Upper lobe of right lung (tissue), 1 donor: ENCODE measurements at places on chromosomes 6 and 20. TPM values are rescaled to one million over a fixed set of nuclear protein-coding genes. Genes with fewer than 3 reads are reported as not detected.

DNA sequence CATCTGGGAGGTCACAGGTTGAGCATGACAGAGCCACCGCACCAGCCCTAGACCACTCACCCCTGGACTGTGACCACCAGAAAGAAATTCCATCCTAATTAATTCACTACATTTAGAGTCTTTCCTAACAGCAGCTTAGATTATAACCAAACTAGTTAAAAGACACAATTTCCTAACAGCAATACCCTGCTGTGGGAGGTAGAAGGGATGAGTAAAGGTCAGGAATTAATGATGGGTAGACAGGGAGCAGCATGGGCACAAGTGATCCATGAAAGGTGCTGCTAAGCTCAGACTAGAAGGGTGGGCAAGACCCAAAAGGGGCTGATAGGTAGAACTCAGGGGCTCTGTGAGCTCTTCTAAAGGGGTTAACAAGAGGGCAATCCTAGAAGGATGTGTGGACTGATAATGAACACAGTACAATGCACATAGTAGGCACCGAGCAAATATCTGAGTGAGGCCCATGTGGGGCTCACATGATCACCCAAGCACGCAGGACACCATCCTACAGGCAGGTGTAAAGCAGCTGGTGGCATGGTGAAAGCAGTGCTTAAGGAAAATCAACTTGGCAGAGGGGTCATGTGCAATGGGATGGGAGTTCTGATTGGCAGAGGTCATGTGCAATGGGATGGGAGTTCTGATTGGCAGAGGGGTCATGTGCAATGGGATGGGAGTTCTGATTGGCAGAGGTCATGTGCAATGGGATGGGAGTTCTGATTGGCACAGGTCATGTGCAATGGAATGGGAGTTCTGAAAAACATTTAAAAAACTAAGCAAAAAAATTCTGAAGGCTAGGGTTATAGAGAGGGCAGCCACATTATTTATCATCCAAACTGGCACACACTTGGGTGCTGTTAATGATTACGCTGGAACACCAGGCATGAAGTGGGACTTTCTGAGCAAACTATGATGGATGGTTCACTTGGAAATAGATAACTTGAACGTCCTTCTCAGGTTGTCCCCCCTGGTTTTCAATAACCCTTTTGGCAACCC is 188.2 kb upstream of the FOXQ1 start:
- H3K27ac ChIP-seq = no peak overlapping the region
- H3K36me3 ChIP-seq = no peaks in the 10 kb centered on the region
- no peaks in the 10 kb centered on the region for H3K4me1 ChIP-seq
- H3K27me3 ChIP-seq = no peaks in the 10 kb centered on the region
- H3K4me3 ChIP-seq = no peak overlapping the region

Gene CFAP206
- 0.26 TPM for total RNA-seq

DNA sequence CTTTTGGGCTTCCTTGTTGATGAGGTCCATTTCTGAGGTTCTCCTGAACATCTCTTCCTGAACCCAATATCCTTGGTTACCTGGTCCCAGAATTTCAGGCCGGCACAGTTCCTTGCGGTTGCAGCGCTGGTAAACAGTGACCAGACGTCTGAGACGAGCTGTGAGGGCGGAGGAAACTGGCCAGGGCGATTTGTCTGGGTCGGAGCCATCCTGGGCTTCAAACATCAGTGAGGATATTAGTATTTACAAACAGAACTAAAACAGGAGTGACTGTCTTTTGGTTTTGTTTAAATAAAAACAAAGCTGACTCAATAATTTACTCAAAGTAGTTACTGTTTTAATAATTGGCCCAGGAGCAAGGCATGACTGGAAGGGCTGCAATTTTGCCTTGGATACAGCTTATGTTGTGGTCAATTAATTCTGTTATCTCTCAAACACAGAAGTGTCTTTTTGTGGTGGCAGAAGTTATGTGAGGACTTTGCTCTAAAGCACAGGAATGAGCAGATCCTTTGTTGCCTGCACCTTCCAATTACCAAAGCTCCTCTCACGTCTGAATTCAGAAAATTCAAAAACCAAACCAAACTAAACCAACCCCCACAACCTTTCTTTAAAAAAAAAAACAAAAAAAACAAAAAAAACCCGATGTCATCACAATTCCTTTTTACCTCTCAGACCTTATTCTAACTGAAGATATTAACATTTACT is 58.7 kb upstream of the EMILIN3 start:
- H3K27ac ChIP-seq = no peak overlapping the region
- no peak overlapping the region for H3K4me3 ChIP-seq
- H3K36me3 ChIP-seq = peaks cover 80% of the 10 kb centered on the region
- no peaks in the 10 kb centered on the region for H3K27me3 ChIP-seq
- DNase-seq = no peak
- peaks cover 5% of the 10 kb centered on the region for H3K4me1 ChIP-seq

- no peak for DNase-seq
- H3K4me3 ChIP-seq = no peak overlapping the region
- no peaks in the 10 kb centered on the region for H3K27me3 ChIP-seq
- no peaks in the 10 kb centered on the region for H3K4me1 ChIP-seq
Observed at GRCh38 chr6:161544801-161545480, 271.1 kb upstream of the AGPAT4 start.

Gene POPDC3
- total RNA-seq = 1.9 TPM

GRCh38 chr6:72466971-72467566 is 154.8 kb upstream of the KCNQ5 start:
- no peaks in the 10 kb centered on the region for H3K27me3 ChIP-seq
- H3K36me3 ChIP-seq = no peaks in the 10 kb centered on the region
- no peak overlapping the region for H3K4me3 ChIP-seq
- no peak for DNase-seq
- H3K27ac ChIP-seq = no peak overlapping the region

Gene GLP1R
- total RNA-seq = not detected

Gene IRF4
- 3.7 TPM for total RNA-seq

Gene IL17A
- total RNA-seq = not detected

Gene CDC40
- total RNA-seq = 20.5 TPM

DNA sequence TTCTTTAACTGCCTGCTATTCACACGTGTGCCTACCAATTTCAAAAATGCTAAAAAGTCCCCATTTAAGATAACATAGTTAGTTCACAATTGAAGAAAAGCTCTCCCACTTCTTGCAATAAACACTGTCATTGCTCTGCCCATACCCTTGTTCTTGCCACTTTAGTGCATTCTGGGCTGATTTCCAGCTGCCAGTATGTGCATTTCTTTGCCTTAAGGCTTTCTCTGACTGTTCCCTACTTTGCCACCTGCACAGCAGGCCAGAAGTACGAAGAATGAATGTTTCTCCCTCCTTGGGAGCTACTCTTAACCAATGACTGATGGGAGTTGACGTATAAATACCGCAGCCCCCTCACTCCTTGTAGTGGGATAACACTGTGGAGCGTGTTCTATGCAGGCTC is 16.0 kb upstream of the ATRN start:
- H3K27me3 ChIP-seq = no peaks in the 10 kb centered on the region
- no peak for DNase-seq
- no peak overlapping the region for H3K4me3 ChIP-seq
- no peaks in the 10 kb centered on the region for H3K36me3 ChIP-seq
- H3K27ac ChIP-seq = no peak overlapping the region

Gene EFCAB8
- total RNA-seq = 0.72 TPM

DNA sequence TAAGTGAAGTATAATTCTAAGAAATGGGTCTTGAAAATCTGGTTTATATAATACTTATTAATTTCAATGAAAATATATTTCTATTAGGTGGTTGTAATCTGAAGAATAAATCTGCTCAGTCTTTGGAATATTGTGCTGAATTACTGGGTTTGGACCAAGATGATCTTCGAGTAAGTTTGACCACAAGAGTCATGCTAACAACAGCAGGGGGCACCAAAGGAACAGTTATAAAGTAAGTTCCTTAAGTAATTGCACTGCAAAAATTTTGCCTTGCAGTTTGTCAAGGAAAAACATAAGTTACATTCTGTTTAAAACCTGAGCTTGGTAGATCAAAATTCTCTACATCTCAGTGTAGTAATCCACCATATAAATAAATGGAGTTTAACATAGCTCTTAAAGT is 106.0 kb downstream of the MYO6 start:
- H3K36me3 ChIP-seq = no peaks in the 10 kb centered on the region
- peaks cover 4% of the 10 kb centered on the region for H3K4me1 ChIP-seq
- H3K4me3 ChIP-seq = no peak overlapping the region
- DNase-seq = no peak
- H3K27me3 ChIP-seq = no peaks in the 10 kb centered on the region

Gene TCF15
- total RNA-seq = 0.43 TPM

DNA sequence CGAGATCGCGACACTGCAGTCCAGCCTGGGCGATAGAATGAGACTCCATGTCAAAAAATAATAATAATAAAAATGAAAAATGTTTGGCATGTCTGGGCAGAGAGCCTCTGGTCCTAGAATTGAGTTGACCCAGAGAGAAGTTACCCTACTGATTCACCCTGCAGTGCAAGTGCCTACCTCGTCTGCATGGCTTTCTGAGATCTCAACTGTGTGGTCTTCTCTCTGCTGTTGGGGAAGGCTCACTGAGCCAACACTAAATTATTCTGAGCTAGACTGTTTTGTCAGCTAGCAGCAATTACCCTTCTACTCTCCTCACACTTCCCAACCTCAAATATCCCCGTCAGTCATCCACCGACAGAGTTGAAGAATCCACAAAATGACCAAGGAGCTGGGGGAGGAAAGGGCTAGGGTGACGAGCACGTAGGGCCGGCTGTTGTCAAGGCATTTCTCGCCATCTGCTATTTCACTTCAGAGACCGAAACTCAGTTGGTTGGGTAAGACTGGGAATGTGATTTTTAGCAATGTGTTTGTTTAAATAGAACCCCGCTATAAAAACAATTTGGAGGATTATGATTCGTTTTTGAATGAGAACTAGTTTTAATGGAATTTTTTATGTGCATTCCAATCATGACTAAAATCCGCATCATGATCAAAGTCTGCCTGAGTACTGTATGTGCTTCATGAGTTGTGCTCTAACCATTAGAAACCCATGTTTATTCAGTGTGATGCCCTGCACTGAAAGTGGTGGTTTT is 9.4 kb downstream of the MAS1 start:
- DNase-seq = no peak
- H3K4me1 ChIP-seq = no peaks in the 10 kb centered on the region
- H3K27ac ChIP-seq = no peak overlapping the region
- no peaks in the 10 kb centered on the region for H3K27me3 ChIP-seq
- no peaks in the 10 kb centered on the region for H3K36me3 ChIP-seq

DNA sequence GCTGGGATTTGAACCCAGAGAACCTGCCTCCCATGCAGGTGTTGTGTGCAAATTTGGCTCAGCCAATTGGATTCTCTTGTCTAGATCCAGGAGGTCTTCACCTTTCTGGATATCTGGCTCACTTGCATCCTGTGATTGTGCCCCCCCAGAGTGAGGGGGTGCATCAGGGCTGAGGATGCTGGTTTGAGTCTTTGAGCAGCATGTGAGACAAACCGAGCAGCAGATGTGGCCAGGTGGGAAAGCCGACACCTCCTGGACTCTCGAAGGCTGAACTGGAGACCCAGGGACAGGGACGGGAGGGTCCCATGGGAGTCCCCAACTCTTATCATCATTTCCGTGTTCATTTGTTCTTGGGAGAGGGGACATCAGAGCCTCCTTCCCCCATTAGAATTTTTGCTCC is 30.6 kb upstream of the SULF2 start:
- no peaks in the 10 kb centered on the region for H3K36me3 ChIP-seq
- peaks cover 44% of the 10 kb centered on the region for H3K27me3 ChIP-seq
- no peaks in the 10 kb centered on the region for H3K4me1 ChIP-seq
- peak; percentile 41 for DNase-seq
- no peak overlapping the region for H3K27ac ChIP-seq

Gene UBE2C
- 1.4 TPM for total RNA-seq

DNA sequence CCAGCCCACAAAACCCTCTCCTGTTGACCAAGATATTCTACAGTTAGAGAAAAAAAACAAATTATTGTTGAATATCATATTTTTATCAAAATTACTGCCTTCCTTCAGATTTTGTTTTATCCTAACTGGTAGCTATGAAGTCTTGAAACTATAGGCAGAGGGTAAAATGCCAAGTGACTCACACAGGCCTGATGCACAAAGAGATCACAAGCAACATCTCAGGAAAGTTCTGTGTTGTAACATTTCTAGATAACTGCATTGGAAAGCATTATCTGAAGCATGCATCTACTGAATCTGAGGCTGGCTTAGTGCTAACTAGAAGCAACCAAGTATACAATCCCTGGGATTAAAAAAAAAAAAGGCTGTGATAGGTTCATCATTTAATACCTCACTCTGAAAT is 134.2 kb downstream of the PKHD1 start:
- no peaks in the 10 kb centered on the region for H3K36me3 ChIP-seq
- no peak for DNase-seq
- H3K27me3 ChIP-seq = no peaks in the 10 kb centered on the region
- H3K4me3 ChIP-seq = no peak overlapping the region
- no peaks in the 10 kb centered on the region for H3K4me1 ChIP-seq
- H3K27ac ChIP-seq = no peak overlapping the region

GRCh38 chr20:22729180-22729579 is 144.8 kb upstream of the FOXA2 start:
- H3K27ac ChIP-seq = no peak overlapping the region
- DNase-seq = no peak
- no peak overlapping the region for H3K4me3 ChIP-seq
- no peaks in the 10 kb centered on the region for H3K36me3 ChIP-seq
- H3K27me3 ChIP-seq = no peaks in the 10 kb centered on the region

DNA sequence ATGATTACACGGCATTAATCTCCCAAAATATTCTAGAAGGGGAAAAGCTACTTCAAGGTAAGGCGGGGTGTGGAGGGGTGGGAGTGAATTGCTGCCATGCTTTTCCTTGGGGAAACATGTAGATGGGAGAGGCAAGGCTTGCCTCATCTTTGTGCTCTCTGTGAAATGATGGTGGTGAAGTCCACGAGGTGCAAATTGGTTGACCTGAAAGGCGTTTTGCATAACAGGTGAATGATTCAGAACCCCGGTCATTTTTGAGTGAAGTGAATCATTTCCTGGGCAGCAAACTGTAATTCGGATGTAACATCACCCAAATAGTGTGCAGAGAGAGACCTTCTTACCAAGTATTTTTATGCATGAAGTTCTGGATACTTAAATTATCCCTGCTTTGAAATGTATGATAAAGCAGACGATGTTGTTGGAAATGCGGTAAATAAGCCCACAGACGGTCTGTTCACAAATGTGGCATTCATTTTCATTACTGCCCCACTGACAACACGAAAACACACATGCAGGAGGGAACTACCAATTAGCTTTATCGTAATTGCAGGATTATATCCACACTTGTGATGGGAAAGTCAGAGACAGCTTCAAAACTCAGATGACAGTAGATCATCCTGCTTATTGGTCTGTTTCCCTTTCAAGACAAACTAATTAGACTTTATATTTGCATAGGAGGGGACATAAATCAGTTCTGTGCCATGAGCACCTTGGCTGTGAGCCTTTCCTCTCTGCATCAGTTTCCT is 3.0 kb downstream of the CDH4 start:
- no peak overlapping the region for H3K4me3 ChIP-seq
- peaks cover 54% of the 10 kb centered on the region for H3K27me3 ChIP-seq
- H3K36me3 ChIP-seq = no peaks in the 10 kb centered on the region
- no peak for DNase-seq
- no peaks in the 10 kb centered on the region for H3K4me1 ChIP-seq
- H3K27ac ChIP-seq = no peak overlapping the region

GRCh38 chr20:31712564-31713311 is 9.9 kb downstream of the BCL2L1 start:
- peaks cover 62% of the 10 kb centered on the region for H3K36me3 ChIP-seq
- peaks cover 94% of the 10 kb centered on the region for H3K4me1 ChIP-seq
- DNase-seq = peak; percentile 80
- H3K27me3 ChIP-seq = no peaks in the 10 kb centered on the region
- H3K27ac ChIP-seq = peak overlapping the region; percentile 95
- peak overlapping the region; percentile 34 for H3K4me3 ChIP-seq

- peak overlapping the region; percentile 3 for H3K27ac ChIP-seq
- no peaks in the 10 kb centered on the region for H3K27me3 ChIP-seq
- no peaks in the 10 kb centered on the region for H3K4me1 ChIP-seq
Observed at GRCh38 chr20:38190936-38191371, 25.9 kb upstream of the TGM2 start.

GRCh38 chr6:79813143-79813850 is 134.1 kb downstream of the ELOVL4 start:
- no peak overlapping the region for H3K4me3 ChIP-seq
- H3K36me3 ChIP-seq = no peaks in the 10 kb centered on the region
- DNase-seq = no peak
- no peaks in the 10 kb centered on the region for H3K4me1 ChIP-seq
